ENCODE measurements at places on chromosomes 3 and 15. TPM values are rescaled to one million over a fixed set of nuclear protein-coding genes. Genes with fewer than 3 reads are reported as not detected.

DNA sequence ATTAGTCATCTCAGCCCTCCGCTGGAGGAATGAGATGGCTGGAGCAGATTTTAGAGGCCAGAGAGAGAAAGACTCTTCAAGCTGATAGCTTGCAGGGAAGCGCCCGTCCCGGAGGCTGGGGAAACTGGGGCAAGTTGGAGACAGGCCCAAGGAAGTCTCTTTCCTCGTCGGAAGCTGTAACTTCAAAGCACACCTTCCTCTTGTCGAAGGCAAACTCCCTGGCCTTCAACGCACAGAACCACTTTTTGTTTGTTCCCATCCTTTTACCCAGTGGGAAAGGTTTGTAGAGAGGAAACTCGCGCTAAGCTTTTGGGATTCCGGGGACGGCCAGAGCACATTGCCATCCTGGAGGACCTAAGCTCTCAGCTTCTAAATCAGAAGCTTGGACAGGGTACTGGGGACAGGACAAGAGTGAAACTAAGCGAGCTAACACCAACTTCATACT lies 900 bp upstream of the EOMES start:
- DNase-seq = no peak

The GPR149 gene
- not detected for polyA plus RNA-seq

- no peak for DNase-seq
Observed at GRCh38 chr15:55907797-55908196, 85.6 kb downstream of the NEDD4 start.

DNA sequence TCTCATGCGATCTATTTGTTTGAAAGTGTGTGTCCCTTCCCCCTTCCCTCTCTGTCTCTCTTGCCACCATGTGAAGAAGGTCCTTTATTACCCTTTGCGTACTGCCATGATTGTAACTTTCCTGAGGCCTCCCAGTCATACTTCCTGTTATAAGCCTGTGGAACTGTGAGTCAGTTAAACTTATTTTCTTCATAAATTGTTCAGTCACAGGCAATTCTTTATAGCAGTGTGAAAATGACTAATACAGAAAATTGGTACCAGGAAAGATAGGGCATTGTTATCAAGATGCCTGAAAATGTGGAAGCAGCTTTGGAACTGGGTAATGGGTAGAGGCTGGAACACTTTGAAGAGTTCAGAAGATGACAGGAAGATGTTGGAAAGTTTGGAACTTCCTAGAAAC lies 743.7 kb upstream of the NECTIN3 start:
- no peak for DNase-seq

The PTX3 gene
- polyA plus RNA-seq = 4.5 TPM

The NEK11 gene
- polyA plus RNA-seq = 24.3 TPM

- no peak for DNase-seq
Observed at GRCh38 chr3:133476971-133477375, 77.1 kb downstream of the BFSP2 start.

DNA sequence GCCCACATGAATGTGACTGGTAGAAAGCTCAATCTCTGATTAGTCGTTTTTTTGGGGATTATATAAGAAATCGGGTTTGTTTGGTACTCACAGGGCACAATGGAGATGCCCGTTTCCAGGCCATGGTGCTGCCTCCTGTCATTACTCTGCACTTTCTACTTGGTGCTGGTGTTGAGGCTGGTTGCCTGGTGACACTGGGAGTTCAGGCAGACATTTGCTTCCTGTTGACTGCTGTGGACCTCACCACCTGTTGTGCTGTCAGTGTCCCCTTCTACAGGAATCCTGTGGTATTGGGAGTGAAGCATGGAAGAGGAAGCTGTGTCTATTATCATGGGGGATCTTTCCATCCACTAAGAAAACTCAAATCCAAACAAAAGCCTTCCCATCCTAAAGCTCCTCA lies 227.2 kb upstream of the TBL1XR1 start:
- no peak for DNase-seq

The DGKG gene
- polyA plus RNA-seq = 0.43 TPM

DNA sequence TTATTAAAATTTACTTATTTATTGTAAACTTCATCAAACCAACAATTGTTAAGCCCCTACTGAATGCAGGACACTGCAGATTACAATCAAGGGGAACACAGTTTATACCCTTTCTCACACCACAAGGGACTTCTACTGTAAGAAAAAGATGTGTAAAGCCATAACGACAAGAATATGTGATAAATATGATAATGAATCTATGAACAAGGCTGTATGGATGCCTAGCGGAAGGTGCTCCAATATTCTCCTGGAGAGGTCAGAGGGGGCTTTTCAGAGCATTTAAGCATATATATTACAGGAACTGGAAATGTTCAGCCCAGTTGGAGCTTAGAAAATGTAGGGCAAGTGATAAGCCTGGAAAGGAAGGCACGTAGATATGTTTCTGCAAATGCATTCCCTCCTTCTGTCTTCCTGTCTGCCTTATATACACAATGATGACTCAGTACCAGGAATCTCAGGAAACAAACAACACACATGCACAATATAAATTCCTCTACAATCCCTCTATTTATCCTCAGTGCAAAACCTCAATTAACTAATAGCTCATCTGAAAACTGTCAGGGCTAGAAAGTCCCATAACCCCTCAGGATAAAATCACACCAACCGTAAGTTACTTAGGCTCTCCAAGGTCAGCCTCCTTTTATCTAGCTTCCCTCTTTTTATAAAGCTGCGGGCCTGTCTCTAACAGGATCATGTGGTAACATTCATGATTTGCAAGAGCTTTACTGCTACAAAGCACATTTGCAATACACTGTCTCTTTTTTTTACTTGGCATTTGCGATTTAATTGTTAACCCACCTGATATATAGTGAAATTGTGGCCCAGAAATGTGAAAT lies 393.1 kb downstream of the LPP start:
- no peak for DNase-seq

DNA sequence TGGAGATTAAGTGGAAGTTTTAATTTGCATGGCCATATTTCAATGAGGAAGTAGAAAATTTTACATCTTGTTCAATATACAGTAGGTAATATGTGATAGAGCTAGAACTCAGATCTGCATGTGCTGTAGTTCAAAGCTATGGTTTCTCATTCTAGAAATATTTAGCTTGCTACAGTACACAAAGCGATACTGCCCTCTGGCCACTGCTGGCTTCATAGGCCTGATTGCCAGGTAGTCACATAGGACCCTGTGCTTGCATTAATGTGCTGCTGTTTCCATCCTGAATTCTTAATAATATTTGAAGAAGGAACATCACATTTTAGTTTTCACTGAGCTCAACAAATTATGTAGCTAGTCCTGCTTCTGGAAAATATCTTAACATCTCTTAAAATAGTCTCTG lies 87.0 kb downstream of the PLSCR2 start:
- no peak for DNase-seq

DNA sequence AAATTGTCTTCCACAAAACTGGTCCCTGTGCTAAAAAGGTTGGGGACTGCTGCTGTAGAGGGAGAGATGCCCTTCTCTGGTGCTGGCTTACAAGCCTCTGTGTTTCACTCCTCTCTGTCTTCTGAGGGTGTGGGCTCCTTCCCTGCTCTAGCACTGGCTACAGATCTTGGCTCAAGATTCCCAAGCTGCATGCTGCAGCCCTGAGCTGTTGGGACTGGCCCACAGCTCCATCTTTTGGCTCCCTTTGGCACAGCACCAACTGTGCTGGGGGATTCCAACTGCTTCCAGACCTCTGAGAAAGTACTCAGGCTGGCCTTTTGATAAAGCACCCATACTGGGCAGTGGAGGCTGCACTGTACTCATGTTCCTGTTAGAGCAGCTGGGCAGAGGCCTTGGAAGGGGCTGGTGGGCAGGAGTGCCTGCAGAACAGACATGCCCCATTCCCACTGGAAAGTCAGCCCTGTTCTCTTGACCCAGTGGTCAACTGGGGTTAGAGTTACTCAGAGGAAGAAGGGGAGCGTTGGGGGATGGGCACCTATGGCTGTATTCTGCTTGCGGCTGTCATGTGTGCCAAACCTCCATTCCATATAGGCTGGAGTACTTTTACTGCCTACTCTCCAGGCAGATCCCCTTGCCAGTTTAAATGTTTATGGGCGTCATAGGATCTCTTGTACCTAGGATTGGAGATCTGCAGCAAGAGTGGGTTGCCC lies 55.7 kb downstream of the GALK2 start:
- DNase-seq = no peak

The CEMIP gene
- 6.7 TPM for polyA plus RNA-seq

DNA sequence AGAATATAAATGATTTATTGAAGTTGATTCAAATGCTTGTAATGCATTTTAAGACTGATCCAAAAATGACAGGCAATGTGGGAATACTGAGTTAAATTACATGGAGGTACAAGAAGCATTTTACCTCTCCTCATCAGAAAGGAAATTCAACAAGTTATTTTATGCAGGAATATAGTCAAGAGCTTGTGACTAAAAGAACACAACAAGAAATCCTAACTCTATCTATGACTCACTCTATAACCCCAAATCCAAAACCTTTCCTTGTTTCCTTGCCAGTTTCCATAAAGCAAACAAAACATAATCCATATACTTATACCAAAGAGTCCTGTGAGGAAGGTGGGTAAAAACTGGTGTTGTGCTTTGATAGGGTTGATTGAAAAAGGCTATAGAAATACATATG lies 30.8 kb downstream of the SIN3A start:
- DNase-seq = no peak

- no peak for DNase-seq
Observed at GRCh38 chr3:28980131-28980530, 300.7 kb upstream of the RBMS3 start.

DNA sequence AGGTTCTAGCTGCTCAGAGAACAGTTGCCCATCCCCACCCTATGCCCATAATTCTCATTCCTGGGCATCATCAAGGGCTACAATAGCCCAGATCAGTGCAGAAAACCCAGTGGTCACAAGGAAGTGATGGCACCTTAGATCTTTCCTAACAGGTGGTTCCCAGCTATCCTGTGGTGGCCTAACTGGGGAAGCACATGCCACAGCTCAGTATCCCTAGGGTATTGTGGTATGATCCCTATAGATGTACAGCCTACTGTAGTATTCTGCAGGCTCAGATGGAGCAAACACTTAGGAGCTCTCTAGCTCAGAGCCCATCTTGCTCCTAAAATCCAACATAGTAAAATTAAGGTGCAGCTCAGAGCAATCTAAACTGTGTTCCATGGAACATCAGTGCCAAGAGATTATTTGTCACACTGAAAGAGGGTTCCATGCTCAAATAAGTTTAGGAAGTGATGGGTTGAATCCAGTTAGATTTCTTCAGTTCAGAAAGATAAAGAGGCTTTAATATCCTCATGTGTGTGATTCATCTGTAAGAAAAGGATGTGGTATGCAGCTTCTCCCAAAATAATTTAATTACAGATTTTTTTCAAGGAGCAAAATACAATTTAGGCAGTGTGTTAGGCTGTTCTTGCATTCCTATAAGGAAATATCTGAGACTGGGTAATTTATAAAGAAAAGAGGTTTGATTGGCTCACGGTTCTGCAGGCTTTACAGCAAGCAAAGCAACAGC lies 4.4 kb downstream of the A4GNT start:
- no peak for DNase-seq

DNA sequence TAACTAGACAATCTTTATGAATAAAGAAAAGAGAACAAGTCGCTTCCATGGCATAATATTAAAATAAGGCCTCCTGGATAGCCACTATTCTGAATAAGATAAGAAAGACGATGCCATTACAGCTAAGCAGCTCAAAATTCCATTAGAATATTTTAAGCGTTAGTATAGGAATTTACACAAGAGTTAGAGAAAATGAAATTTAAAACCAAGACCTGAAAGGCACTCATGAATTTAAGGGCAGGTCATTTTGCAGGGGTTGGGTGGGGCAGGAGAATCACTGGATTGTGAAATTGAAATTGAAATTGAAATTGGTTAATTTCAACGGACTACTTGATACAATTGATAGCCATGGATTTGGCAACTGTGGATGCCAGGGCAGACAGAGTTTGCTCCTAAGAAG lies 91.8 kb upstream of the GOLGA8J start:
- no peak for DNase-seq

Measured in left kidney (tissue), 8 donors.